ENCODE measurements at places on chromosomes 2 and 18.

DNA sequence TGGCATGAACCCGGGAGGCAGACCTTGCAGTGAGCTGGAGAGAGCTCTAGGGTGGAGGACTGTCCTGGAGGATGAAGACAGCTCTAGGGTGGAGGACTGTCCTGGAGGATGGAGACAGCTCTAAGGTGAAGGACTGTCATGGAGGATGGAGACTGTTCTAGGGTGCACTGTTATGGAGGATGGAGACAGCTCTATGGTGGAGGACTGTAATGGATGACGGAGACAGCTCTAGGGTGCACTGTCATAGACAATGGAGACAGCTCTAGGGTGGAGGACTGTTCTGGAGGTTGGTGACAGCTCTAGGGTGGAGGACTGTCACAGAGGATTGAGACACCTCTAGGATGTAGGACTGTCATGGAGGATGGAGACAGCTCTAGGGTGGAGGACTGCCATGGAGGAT is 21.1 kb upstream of the KCNG2 start:
- DNase-seq, result no peak

DNA sequence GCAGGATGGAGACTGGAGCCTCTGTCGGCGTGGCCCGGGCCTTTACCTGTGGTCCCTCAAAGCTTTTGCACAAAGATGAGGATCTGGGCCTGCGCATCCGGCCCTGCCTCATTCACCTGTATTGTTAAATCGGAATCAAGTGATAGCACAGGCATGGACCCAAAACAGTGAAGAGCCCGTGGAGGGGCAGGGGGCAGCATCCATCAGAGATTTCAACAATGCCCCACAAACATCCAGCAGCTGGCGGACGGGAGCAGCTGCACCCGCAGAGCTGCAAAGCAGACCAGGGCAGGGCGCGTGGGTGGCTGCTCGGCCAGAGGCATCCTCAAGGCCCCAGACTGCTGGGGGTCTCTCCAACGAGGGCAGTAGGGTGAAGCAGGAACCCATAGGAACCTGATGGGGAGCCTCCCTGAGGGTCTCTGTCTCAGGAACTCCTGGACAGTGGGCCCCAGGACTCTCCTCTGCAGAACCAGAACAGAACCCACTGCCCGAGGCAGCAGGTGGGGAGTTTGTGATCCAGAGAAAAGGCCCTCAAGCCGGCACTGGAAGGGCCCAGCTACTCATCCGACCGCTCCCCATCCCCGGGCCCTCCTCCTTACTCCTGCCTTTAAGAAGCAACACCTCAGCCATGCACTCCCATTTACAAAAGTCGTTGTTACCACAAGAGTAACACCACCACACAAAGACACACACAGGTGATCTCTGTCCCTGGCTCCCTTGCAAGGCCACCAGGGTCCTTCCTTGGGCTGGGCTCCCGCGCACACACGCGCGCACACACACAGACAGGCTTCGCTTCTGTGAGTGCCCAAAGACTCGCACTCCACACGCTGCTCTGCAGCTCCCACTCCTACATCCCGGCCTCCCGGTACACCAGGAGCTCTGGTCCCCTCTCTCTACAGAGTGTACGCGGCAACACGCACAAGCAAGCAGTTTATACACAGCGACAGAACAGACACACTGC is 28.8 kb downstream of the HDAC4 start:
- DNase-seq, result no peak

DNA sequence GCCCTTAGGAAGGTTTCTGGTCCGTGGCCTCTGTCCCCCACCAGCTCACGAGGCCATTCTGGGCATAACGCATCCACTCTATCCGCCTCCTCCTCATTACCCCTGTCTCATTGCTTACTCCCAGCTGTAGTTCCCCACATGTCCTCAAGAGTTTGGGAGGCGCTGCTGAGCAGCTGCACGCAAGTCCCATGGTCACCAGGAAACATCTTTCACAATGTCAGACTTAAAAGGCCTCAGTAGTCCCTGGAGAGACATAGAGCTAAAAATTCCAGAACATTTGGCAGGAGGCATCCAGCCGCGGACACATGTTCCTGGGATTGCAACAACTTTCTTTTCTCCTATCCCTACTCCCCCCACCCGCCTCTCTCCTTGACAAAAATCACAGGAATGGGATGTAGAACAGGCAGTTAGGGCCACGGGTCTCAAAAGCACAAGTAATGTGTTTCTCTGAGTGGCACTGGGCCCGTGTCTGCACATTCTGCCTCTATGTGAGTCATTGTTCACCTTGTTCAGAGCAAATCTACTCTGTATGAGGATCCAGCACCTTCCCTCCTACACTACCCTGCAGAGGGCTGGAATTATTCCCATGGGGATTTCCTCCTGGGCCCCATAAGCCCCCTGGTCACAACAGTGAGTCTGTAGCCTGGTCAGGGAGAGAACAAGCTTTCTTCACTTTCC is 8.1 kb downstream of the LBH start:
- DNase-seq, result peak; percentile 86

DNA sequence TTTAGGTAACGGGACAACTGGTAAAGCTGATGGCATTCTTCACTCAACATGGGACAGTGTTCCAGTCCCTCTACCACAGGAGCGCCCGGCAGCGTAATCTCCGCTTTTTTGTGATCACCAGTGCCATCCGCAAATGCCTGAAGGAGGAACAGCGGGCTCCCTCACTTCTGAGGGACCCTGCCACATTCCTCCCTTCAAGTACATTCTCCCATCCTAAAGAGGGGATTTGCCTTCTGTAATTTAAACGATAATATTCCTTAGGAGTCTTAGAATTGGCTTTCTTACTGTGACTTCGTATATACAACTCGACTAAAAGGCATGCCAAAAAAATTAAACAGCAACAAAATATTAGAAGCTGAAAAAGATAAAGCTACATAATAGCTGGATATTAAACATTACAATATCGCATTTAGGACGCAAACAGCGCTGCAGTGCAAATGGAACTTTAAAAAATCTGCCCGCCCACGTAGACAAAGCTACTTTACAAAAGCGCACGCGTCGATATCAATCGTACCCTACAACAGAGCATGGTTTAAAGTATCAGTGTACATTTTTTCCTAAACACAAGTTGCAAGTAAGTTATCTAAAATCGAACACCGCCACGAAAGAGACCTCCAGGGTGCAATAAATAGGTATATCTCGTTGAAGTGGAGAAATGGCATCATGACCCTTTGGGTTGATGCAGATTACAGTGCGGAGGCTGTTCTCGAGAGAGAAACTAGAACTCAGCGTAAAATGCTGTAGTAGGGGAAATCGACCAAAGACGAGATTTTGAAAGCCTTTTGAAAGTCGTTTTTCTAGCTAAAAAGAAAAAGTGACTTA is 2.3 kb upstream of the VSNL1 start:
- no peak for DNase-seq

DNA sequence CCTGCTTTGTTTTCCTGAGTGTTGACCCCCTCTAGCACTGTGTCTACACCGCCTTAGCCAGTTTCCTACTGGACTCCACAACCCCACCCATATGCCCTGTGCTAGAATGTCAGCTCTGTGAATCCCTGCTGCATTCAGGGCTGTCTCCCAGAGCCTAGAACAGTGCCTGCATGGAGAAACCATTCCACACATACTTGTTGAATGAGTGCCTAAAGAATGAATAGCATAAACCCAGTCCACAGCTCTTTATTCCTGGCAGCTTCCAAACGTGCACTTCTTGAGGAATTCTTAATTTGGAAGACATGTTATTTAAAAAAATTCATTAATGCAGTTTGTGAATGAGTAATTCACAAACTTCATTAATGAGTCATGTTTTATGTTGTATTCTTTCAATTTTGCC is 6.5 kb upstream of the NAPG start:
- DNase-seq, result no peak

DNA sequence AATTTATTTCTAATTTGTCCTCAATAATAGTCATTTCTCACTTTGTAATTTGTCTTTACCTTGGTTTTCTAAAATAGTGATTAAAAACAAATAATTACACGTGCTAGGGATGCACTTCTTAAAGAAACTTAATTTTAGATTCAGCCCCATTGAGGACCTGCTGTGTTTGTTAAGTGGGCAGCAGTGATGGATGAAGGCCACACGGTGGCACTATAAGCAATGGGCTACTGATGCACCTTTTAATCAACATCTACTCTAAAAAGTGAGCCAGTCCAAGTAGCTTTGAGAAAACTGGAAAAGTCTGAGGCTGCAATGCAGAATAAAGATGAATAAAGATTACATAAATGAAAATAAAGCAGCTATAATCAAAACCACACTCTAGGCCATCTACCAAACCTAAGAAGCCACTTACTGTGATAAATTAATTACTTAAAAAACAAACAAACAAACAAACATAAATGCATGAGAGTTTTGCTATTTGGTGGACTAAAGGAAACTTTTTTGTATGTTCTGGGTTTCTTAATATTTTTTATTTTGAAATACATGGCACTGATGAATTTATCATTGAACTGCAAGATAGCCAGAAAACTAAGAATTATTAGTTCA is 89.3 kb downstream of the PDE11A start:
- DNase-seq, result no peak

DNA sequence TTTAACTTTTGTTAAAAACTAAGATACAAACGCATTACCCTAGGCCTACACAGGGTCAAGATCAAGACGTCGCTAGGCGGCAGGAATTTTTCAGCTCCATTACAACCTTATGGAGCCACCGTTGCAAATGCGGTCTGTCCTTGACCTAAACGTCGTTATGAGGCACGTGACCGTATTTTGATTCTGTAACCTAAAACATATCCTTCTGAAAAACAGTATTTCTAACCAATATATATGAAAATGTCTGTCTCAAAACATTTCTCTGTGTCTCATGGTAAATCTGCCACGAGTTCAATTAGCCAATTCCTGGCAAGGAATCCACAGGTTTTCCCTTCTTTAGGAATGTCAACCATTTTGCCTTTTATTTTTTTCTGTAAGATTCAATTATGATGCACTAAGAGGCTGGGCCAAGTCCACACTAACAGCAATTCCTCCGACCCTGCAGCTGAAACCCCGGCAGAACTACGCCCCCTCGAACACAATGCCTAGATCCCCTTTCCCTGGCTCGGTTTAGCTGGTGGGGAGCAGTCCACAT is 1.7 kb downstream of the RTN4 start:
- DNase-seq, result no peak

GRCh38 chr2:1024981-1025380 is 74.3 kb downstream of the SNTG2 start:
- DNase-seq, result no peak

- DNase-seq, result no peak
Observed at GRCh38 chr2:57881998-57882888, 164.4 kb upstream of the VRK2 start.

GRCh38 chr2:156486147-156486546 is 50.0 kb downstream of the GPD2 start:
- DNase-seq, result no peak

DNA sequence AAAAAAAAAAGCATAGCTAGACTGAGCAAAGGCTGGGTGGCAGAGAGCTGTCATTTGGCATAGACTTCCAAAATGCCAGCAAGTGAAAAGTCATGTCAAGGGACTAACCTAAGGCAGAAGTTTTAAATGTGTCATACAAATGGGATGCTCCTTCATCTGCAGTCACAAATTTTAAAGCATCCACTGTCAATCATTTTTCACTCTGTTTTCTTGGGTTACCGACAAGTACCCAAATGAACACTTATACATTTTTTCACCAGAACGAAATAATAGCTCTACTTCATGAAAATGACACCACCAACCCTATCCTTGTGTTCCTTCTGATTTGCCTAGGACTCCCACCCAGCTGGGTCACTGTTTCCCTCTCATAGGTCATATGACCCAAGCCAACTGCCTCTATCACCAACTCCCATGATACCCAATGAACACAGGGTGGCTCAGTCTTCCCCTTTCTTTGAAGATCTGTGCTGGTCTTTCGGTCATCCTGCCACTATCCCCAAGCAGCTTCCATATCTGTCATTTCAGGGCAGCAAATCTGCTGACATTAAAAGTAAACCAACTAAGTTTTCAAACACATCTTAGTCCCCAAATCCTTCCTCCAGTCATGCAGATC is 21.5 kb downstream of the KLF7 start:
- DNase-seq, result no peak

DNA sequence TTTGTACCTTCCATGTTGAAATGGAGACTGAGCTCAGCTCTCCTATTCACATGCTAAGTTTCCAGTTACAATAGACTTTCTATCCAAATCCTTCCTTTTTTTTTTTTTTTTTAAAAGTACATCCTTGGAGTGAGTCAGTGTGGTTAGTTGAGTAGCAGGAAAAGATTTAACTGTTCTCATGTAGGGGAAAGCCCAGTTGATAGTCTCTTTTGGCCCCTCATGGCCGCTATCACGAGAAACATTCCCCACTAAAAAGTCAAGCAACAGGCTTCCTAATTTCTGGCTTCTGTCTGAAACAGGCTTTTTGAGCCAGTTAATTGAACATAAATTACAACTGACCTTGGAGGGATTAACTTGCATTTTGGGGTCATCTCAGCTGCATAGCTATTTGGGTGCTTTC is 161.3 kb downstream of the MEIS1 start:
- DNase-seq, result no peak

- DNase-seq, result no peak
Observed at GRCh38 chr18:39724652-39725051, 2159.1 kb upstream of the CELF4 start.

- DNase-seq, result peak; percentile 73
Observed at GRCh38 chr2:97673915-97674283, 4.4 kb downstream of the C2orf92 start.

- DNase-seq, result no peak
Observed at GRCh38 chr2:1664698-1665097, 79.6 kb downstream of the PXDN start.

GRCh38 chr2:143204062-143204461 is 74.8 kb downstream of the ARHGAP15 start:
- DNase-seq, result no peak

DNA sequence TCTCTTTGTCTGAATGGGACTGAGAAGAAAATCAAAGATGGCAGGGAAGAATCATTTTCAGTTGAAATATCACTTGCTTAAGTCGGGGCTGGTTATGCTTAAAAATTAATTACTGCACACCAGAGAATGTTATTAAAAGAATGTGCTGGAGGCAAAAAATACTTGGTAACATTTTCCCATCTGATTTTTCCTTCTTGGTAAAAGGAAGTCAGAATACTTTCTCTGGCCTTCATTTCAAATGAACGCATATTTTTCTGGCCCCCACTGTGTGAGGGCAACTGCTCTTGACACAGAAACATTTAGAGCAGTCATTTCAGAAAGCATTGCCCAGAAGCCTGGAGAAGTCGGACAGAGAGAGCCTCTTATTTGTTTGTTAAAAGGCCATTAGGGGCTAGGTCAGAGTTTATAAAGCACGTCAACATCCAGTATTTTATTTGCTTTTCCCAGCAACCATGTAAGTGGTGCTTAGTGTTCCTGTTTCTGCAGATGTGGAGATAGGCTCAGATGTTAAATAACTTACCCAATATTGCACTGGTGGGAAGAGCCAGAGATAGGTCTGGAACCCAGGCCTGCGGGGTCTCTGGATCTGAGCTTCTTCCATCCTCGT is 32.9 kb upstream of the LYPD6B start:
- no peak for DNase-seq

GRCh38 chr2:217552081-217552480 is 450.7 kb downstream of the TNS1 start:
- no peak for DNase-seq

Measured in activated CD8-positive, alpha-beta memory T cell treated with anti-CD3 and anti-CD28 coated beads, Interleukin-2, amount 50 U/mL, for 48 hours (primary cell).